ENCODE measurements at places on chromosomes 5 and 9.

- DNase-seq: no peak
These were observed 57.9 kb upstream of the GARNL3 start for GRCh38 chr9:127206666-127207065.

GRCh38 chr9:80046481-80046880, 474.7 kb downstream of the TLE4 start:
- no peak for DNase-seq

DNA sequence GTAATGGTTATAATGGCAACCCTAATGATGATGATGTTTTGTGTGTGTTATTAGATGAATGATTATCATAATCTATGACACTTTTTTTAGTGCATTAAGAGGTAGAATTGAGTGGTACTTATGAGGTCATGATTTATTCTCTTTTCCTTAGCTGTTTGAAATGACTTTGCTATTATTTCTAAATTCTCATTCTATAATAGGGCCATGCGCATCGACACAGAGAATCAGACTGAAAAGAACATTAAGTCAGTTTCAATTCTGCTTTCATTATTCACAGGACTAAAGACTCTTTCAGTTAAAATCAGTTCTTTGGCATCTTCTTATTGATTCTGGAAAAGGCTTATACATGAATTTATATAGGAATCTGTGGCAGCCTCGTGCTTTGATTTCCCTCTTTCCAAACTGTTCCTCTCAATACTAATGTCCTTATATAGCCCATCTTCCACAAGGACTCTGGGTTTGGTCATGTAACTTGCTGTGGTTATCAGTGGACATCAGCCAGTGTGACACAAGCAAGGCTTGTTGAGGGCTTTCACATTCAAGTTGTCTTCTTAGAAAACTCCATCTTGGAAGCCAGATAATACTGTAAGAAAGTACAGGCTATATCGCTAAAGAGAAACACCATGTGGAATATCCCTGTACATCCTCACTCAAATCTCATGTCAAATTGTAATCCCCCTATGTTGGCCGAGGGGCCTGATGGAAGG, 140.3 kb upstream of the CHD1 start:
- no peak for DNase-seq

DNA sequence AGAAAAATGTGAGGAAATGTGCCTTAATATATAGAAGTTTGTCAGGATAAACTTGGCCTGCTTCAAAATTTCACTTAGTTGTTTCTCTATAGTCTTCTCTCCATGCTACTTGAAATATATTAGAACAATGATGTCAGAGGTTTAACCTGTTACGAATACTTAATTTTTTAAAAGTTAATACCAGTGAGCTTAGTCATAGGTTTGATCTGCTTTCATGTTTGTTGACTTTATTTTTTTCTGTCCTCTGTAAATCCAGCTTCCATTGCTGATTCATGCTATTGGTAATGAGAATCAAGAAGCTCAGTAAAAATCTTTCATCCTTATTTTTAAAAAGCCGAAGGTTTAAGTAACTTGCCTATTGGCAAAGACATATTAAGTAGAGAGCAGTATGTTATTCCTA, 27.9 kb downstream of the BDP1 start:
- no peak for DNase-seq

DNA sequence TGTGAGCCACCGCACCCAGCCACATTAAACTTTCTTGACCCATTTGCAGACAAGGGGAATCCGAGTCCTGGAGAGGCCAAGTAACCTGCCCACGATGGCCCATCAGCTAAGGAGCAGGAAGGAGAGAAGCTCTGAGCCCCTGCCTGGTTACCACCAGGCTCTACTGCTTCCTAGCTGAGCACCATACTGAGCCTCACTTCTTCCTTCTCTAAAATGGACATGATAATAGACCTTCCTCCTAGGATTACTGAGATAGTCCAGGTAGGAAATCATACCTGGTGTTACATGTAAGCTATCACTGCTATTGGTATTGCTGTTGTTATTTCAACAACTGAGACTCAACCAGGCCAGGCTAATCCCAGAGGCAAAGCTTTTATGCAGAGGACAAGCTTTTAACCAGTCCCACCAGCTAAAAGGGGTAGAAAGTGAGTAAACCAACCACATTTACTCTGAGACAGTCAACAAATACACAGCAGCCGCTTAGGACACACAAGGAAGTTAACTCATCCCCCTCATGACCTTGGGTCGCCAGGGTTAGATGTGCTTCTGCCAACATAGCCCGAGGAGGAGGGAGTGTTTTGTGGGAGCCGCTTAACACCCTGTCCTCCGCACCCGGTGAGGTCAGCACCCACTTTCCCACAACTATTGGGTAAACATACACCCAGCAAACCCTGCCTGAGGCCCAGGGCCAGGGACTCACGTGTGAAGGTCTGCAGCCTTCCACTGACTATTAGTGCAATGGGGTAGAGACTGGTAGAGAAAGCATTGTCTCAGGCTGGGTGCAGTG, 20.6 kb upstream of the PTGES start:
- no peak for DNase-seq

GRCh38 chr5:71782393-71782770, 63.3 kb downstream of the CARTPT start:
- DNase-seq: no peak

DNA sequence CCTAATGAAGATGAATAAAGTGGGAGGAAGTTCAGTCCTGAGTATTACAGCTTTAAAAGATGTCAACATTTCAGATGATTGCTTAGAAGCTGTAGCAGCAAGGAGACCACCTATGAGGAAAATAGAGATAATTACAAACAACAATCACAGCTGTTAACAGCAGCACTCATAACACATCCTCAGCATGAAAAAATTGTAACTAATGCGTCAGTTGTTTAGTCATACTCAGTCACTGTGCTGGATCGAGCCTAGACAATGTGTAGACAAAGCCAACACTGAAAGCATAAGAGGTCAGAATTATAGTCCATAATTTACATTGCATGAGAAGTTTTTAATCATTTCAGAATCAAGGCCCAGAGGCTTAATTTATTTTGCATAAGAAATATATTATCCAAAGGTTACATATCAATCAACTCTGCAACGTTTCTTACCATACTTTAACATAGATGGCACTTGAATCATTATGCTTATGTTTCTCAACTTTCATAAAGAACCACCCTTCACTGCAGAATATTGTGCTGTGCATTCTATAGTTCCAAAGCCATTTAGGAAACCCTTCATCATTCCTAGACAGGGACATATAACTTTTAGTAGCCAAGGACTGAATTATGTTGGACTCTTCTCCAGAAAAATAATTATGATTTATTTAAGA, 60.2 kb upstream of the HAPLN1 start:
- no peak for DNase-seq

- DNase-seq: no peak
These were observed 130.8 kb upstream of the MAN2A1 start for GRCh38 chr5:109558952-109559351.

DNA sequence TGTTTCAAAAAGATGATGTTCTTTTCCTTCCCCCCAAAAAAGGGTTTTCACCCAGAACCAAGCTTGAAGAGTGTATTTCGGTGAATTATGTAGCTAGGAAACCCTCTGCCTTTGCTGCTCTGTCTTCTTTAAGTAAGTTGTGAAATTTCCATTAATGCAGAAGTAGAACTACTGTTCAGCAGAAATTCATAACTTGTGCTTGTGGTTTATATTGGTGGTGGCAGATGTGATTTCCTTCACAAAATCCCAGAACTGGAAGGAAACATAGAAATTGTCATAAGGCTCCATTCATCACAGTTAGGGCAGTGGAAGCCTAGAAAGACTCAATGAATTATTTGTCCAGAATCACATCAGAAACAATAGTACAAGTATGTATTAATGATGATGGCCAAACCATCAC, 42.1 kb upstream of the DAB2 start:
- DNase-seq: no peak

DNA sequence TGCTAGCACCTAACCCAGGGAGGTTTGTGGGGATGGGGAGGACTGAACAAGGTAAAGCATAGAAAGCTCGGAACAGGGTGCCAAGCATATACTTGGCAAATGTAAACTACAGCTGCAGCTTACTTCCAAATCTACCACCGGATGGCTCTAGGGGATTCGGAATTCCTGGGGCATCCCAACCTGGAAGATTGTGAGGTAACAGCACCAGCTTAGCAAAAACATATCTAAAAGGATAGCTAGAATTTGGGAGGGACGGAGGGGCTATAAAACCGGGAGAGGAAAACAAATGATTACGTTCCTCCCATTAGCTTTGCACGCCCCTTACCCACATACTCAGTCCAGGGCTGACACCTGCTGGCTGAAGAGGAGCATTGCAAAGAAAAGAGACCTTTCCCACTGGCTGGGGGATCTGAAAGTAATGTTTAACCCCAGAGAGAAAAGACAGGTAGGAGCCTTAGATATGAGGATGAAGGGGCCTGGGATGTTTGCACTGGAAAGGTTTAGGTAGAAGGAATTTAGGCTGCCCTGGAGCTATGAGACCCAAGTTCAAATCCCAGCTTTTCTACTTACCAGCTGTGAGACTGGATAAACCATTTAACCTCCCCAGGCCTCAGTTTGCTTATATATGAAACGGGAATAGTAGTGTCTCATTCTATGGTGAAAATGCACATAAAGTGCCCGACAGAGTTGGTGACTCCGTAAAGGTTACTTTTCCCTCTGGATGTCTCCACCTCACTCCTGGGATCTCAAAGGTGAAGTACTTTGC, 73.6 kb downstream of the FAM114A2 start:
- DNase-seq: peak; percentile 49

GRCh38 chr5:27462936-27463335, 424.6 kb upstream of the CDH9 start:
- no peak for DNase-seq

DNA sequence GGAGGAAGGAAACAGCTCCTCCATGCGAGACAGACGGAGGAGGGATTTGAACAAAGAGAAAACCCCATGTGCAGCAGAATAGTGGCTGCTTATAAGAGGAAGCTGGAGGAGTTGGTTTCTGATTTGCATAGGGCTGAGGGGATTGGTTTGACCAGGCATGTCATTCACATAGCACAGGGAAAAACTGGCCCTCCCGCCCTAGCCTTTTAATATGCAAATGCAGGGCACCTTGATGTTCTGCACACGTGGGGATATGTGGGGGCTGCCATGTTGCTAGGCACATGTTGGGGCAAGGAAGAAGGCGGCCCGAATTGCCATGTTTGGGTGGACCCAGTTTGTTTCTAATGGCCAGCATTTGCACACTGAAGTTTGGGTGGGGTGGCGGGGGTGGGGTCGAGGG, 42.2 kb downstream of the OSMR start:
- no peak for DNase-seq

DNA sequence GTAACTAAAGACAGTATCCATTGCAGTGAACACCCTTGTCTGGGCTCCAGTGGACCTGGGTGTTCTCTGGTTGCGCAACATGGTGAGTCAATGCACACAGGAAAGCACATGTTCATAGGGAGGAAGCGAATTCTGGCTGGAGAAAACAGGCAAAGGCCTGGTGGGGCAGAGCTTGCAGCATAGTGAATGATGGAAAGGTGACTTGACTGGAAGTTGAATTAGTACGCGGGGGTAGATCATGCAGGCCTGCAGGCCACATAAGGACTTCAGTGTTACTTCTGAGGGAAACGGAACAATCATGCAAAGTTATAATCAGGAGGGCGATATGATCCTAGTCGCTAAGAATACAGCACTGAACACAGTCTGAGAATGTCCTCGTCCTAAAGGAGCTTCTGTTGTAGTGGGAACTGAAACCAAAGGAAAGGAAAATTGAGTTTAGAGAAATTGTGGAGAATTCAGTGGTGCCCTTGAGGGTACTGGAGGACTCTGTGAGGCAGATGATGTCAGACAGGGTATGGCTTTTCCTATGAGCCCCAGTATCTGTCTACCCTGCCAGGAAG, 71.9 kb upstream of the RANBP3L start:
- DNase-seq: peak; percentile 46

DNA sequence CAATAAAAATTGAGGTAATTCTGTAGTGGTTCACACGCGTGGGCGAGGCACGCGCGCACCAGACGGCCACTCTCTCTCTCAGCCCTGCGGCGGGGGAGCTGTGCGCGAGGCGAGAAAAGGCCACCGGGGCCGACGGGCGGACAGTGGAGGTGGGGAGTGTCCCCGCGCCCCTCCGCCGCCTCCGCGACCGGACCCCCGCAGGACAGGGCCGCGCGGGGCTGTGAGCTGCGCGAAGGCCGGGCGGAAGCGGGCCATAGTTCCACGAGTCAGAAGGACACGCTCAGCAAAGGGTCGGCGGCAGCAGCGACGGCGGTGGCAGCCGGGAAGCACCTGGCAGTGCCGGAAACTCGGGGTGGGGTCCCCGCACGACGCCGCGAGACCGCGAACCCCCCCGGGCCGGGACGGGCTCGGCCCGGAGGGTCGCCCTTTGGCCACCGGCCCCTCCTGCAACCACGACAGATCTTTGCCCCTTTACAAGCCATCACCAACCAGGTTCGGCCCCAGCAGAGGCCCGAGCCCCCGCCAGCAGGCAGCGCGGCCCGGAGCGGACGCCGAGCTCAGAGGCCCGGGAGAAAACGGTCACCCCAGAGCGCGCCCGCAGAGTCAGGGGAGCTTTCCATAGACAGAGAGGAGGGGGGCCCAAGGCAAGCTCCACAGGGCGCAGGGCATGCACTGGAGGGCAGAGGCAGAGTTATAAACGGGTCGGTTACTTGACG, 60.9 kb downstream of the ZNF354C start:
- DNase-seq: no peak

GRCh38 chr5:94793113-94793815, 174.8 kb downstream of the SLF1 start:
- DNase-seq: no peak

DNA sequence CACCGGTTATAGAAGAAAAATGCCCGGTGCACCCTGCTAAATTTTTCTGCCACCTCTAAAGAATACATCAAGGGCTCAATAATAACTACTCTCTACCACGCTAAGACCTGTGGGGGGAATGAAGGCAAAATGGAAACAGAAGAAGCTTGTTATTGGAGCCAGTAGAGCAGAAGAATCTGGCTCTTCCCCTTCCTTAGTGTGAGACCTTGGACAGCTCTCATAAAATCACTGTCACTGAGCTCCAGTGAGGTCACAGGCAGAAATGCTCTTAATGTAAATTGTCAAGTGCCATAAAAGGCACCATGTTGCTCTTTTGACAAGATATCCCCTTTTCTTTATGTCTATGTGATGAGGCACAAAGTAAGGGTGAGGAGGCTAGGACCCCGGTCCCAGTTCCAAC, 74.4 kb downstream of the ASTN2 start:
- DNase-seq: no peak

- no peak for DNase-seq
These were observed 3.3 kb downstream of the OR1L8 start for GRCh38 chr9:122579874-122580273.

DNA sequence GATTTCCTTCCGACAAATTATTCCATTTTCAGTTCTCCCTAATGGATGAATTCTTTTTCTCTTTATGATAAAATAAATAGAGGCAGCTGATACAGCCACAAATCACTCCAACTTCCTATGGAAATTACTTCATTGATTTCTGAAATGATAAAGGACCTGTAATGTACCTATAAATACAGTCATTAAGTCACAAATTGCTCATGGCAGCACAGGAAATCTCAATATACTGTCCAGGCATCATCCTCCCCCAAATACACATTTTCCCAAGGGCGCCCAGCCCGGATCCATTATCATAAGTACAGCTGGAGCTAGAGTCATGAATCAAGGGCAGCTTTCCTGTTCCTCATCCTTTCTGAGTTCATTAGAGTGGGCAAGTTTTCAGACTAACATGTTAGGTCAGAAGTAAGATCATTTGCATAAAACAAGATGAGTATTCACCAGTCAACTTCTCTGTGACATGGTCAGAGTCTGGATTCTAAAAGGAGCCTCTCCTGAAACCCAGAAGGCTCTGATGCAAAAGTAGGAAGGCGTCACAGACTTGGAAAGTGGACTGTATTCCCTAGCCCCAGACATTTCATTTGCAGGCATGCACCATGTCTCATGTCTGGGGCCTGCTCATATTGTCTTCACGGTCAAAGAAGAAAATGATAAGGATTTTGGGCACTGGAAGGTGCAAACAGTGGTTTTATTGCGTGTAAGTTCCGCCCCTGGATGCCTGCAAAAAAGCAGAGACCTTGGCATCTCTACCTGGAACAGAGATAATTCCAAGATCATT, 383.2 kb downstream of the PLK2 start:
- no peak for DNase-seq

Measured in posterior cingulate gyrus (tissue), 11 donors.